Muscle of leg (tissue), 16 donors: ENCODE measurements at places on chromosomes 11 and 22.

DNA sequence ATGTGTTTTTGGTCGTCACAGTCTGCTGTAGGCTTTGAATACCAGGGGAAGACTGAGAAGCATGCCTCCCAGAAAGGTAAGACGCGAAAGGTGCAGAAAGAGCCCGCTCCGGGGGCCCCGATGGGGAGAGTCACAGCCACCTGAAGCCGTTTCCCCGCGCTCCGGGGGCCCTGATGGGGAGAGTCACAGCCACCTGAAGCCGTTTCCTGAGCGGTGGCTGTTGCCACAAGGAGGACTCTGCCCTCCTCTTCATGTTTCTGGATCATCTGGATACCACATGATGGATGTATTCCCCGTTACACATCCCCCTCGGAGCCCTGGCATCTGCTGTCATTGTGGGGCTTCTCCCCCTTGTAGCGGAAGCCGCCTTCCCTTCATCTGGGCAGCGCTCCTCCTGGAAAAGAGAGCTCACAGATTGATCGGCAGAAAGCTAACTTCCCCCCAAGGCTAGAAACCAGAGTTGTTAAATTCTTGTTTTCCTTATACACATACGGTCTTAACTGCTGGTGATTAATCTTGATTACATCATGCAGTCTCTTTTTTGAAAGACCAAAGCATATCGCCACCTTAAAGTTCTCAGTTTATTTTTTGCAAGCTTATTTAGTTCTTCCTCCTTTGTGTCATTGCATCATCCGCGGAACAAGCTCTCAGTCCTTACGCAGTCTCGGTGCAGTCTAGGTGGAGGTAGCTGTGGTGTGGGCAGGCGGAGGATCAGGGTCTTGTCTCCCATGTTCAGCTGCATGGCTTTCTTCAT, 17.5 kb downstream of the CTTN start:
- no peak overlapping the region for H3K4me3 ChIP-seq
- no peaks in the 10 kb centered on the region for H3K27me3 ChIP-seq
- no peak overlapping the region for H3K27ac ChIP-seq
- no peaks in the 10 kb centered on the region for H3K4me1 ChIP-seq
- no peak for DNase-seq

- H3K36me3 ChIP-seq: peaks cover 12% of the 10 kb centered on the region
- H3K4me1 ChIP-seq: peaks cover 27% of the 10 kb centered on the region
- DNase-seq: no peak
- no peak overlapping the region for H3K4me3 ChIP-seq
- no peaks in the 10 kb centered on the region for H3K27me3 ChIP-seq
These were observed 39.3 kb upstream of the MYO18B start for GRCh38 chr22:25702571-25703167.

DNA sequence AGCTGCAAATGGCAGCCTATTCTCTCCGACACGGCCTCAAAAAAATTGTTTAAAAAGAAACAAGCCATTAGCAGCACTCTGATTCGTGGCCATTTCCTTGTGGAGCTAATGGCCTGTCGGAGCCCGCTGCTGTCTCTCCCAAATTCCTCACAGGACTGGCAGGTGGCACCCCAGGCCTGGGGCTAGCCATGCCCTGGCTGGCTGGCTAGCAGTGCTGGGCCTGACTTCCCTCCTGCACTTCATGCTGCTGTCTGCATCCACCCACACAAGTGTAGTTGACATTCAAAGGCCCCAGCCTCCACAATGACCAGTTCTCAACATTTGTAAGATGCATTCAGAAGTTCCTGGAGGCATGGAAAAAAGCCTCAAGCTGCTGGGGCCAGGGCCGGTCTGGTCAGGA, 61.5 kb downstream of the SMCO4 start:
- no peaks in the 10 kb centered on the region for H3K27me3 ChIP-seq
- no peak overlapping the region for H3K4me3 ChIP-seq
- H3K4me1 ChIP-seq: peaks cover 28% of the 10 kb centered on the region
- no peak for DNase-seq

DNA sequence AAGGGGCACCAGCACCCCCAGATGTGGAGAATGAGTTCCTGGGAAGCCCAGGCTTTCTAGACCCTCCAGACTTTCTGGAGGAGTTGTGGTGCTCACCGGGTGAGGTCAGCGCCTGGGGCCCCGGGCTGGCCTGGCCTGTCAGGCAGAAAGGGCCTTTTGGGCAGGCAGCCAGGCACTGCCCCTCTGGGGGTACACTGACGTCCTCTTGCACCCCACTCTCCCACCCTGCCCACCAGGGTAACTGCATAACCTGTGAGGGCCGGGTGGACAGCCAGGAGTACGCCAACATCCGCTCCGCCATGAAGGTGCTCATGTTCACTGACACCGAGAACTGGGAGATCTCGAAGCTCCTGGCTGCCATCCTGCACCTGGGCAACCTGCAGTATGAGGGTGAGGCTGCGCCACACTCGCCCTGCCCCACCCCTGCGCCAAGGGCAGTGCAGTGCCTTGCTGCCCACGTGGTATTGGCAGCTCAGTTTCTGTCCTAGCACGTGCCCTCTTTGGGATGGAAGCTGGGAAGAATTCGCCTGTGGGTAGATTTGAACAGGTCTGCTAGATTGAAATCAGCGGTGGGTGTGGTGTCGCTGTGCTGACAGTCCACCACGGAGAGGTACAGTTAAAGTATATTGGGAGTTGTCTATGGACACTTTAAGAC, 30.1 kb downstream of the MYO7A start:
- H3K27ac ChIP-seq: no peak overlapping the region
- no peak for DNase-seq
- H3K27me3 ChIP-seq: peaks cover 2% of the 10 kb centered on the region
- peaks cover 26% of the 10 kb centered on the region for H3K4me1 ChIP-seq
- H3K36me3 ChIP-seq: no peaks in the 10 kb centered on the region
- no peak overlapping the region for H3K4me3 ChIP-seq

DNA sequence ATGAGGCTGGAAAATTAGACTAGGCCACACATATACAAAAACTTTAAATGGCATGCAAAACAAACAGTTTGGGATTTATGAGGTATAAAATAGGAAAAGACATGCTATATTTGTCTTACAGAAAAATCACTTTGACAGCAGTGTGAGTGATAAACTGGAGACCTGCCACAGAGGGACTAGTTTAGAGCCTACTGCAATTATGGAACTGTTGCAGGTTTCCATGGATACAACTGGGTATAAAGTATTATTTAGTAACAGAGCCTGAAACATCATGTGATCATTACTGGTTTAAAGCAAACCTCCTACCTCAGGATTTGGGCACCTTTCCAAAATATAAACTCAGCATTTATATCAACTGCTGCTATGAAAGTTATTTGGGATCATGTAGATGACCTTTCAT, 1032.5 kb downstream of the DLG2 start:
- no peak overlapping the region for H3K4me3 ChIP-seq
- H3K27me3 ChIP-seq: no peaks in the 10 kb centered on the region
- H3K4me1 ChIP-seq: no peaks in the 10 kb centered on the region
- H3K36me3 ChIP-seq: no peaks in the 10 kb centered on the region
- peak; percentile 1 for DNase-seq

GRCh38 chr11:19890308-19890707, 177.7 kb downstream of the NAV2 start:
- peaks cover 13% of the 10 kb centered on the region for H3K36me3 ChIP-seq
- H3K4me1 ChIP-seq: peaks cover 3% of the 10 kb centered on the region
- no peaks in the 10 kb centered on the region for H3K27me3 ChIP-seq
- no peak overlapping the region for H3K4me3 ChIP-seq

- no peaks in the 10 kb centered on the region for H3K27me3 ChIP-seq
- no peak overlapping the region for H3K27ac ChIP-seq
- no peaks in the 10 kb centered on the region for H3K36me3 ChIP-seq
- H3K4me1 ChIP-seq: peaks cover 19% of the 10 kb centered on the region
- H3K4me3 ChIP-seq: no peak overlapping the region
These were observed 58.1 kb downstream of the SNX19 start for GRCh38 chr11:130858215-130858614.

DNA sequence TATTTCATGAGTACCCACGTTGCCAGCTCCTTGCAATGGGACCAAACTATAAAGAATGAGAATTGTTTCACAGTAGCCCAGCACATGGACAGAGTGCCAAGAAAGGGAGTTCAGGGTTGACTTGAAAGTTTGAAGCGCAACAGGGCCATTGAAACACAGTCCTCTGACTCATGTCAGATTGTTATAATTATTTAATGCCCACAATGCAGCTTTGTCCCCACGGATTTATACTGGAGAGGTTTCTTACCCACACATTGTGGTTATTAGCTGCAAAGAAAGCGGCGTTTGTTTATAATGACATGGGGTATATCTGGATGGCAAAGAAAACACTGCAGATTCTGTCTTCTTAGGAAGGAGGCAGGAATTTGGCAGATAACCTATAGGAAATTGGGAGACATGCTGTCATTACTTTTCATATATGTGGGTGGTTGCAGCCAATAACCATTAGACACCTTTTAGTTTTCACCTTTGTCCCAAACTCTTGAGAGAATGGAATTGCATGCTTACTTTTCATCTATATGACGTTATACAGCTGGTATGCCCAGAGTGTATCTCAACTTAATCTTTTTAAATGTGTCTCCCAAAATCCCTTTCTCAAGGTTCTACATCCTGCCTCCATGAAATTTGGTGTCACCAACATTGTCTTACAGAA, 143.6 kb downstream of the TEAD1 start:
- no peak overlapping the region for H3K27ac ChIP-seq
- no peak for DNase-seq
- H3K36me3 ChIP-seq: no peaks in the 10 kb centered on the region
- no peak overlapping the region for H3K4me3 ChIP-seq

GRCh38 chr11:127919206-127920000, 668.0 kb downstream of the ETS1 start:
- H3K27ac ChIP-seq: no peak overlapping the region
- DNase-seq: no peak
- no peaks in the 10 kb centered on the region for H3K27me3 ChIP-seq
- H3K36me3 ChIP-seq: no peaks in the 10 kb centered on the region

DNA sequence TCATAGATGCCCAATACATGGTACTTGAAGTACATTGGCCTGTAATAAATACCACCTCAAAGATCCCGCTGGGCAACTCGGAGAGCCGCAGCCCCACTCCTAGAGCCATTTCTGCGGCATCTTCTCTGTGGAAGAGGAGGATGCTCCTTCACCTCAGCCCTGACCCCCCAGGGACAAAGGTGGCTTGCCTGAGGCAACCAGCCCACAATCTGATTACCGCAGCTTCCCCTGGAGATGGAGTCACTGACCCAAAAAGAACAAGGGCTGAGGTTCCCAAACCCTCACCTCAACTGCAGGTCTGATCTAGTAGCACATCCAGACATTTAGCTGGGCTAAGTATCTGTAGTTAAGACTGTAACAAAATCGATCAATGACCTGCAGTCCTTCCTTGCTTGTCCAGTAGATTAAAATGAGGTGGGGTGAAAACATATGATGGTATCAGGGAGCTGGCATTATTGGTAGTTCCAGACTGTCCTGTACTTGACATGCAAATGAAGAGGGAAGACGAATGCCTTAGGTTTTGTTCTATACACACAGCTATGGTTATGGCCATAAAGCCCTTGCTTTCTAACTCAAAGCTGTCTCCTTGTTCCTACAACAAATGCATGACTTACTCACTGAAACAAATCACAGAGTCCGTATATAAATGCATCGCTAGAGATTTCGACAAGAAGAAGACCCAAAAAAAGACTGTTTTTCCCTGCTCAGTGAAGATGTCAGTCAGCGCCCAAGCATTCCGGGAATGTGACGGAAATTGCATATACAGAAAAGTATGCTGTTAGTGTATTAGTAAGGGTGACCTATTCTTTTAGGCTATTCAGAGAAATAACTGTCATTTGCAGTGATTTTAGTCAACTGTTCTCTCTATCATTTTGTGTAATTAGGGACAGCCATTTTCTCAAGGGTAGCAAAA, 33.7 kb downstream of the C11orf71 start:
- no peaks in the 10 kb centered on the region for H3K27me3 ChIP-seq
- no peaks in the 10 kb centered on the region for H3K36me3 ChIP-seq
- peak; percentile 15 for DNase-seq
- H3K4me1 ChIP-seq: no peaks in the 10 kb centered on the region

DNA sequence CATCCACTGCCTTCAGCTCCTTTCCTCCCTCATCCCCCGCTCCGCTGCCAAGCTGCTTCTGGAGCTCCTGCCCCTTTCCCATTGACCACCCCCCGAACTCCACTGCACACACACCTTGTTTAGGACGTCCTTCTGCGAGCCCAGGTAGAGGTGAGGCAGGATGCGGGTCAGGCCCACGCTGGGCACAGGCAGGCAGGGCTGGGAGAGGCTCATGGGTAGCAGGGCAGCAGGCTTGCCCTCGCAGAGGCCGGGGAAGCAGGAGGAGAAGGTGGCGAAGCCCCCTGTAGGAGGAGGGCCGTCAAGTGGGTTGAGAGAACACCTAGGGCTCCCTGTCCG, 13.3 kb downstream of the DUSP8 start:
- no peak for DNase-seq
- peak overlapping the region; percentile 10 for H3K4me3 ChIP-seq
- peaks cover 47% of the 10 kb centered on the region for H3K36me3 ChIP-seq
- H3K4me1 ChIP-seq: peaks cover 44% of the 10 kb centered on the region
- no peaks in the 10 kb centered on the region for H3K27me3 ChIP-seq

DNA sequence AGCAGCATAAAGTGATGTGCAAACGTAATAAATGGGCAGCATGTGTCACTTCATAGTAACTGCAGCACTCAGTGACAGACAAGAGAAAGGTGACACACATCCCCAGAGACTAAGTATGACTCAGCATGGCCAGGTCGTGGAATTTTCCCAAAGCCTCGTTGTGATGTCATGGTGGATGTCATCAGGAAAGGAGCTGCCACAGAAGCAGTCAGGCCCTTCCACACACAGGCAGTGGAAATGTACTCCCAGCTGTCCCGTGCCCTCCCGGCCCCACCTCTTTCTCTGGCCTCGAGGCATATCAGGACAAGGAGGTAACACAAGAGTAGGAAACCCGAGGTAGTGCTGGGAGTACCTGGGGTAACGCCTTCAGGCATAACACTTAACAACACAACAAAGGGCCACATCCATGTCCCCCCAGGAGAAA, 8.1 kb downstream of the PC start:
- H3K4me1 ChIP-seq: peaks cover 18% of the 10 kb centered on the region
- no peak overlapping the region for H3K27ac ChIP-seq
- no peak for DNase-seq
- H3K4me3 ChIP-seq: no peak overlapping the region
- peaks cover 4% of the 10 kb centered on the region for H3K36me3 ChIP-seq
- no peaks in the 10 kb centered on the region for H3K27me3 ChIP-seq

GRCh38 chr22:39938509-39939111, 21.6 kb upstream of the TMA7B start:
- H3K27ac ChIP-seq: no peak overlapping the region
- DNase-seq: no peak
- no peaks in the 10 kb centered on the region for H3K4me1 ChIP-seq

GRCh38 chr11:10130875-10131274, 163.1 kb downstream of the SBF2 start:
- H3K4me3 ChIP-seq: no peak overlapping the region
- H3K4me1 ChIP-seq: no peaks in the 10 kb centered on the region
- DNase-seq: no peak
- H3K27ac ChIP-seq: no peak overlapping the region

DNA sequence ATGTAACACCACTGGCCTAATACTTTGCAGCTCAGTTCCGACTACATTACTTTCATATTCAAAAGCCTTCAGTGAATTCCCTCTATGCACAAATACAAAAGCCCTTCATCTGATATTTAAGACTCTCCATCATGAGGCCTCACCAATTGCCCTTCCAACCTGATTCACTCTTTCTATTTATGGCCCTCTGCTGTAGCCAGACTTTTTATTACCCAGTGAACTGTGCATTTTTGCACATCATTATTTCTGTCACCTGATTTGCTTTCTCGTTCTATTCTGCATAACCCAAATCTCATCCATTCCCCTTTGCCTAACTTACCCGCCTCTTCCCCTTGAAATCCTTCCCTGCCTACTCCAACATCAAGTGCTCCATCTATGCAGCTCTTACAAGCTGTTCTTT, 78.3 kb downstream of the BBOX1 start:
- no peaks in the 10 kb centered on the region for H3K36me3 ChIP-seq
- no peaks in the 10 kb centered on the region for H3K4me1 ChIP-seq
- H3K27ac ChIP-seq: no peak overlapping the region
- H3K4me3 ChIP-seq: no peak overlapping the region
- DNase-seq: peak; percentile 39
- H3K27me3 ChIP-seq: no peaks in the 10 kb centered on the region
